ENCODE measurements at places on chromosomes 13 and 19. TPM values are rescaled to one million over a fixed set of nuclear protein-coding genes. Genes with fewer than 3 reads are reported as not detected.

- no peak for DNase-seq
- no peaks in the 10 kb centered on the region for H3K36me3 ChIP-seq
- no peak overlapping the region for H3K4me3 ChIP-seq
- H3K27me3 ChIP-seq: no peaks in the 10 kb centered on the region
- no peaks in the 10 kb centered on the region for H3K4me1 ChIP-seq
- no peak overlapping the region for H3K27ac ChIP-seq
Observed at GRCh38 chr13:104577071-104577815, 1511.0 kb upstream of the SLC10A2 start.

- H3K36me3 ChIP-seq: no peaks in the 10 kb centered on the region
- H3K27me3 ChIP-seq: no peaks in the 10 kb centered on the region
- no peaks in the 10 kb centered on the region for H3K4me1 ChIP-seq
- H3K27ac ChIP-seq: no peak overlapping the region
Observed at GRCh38 chr19:53772943-53773342, 51.2 kb downstream of the NLRP12 start.

The GPC6 gene
- total RNA-seq: not detected

DNA sequence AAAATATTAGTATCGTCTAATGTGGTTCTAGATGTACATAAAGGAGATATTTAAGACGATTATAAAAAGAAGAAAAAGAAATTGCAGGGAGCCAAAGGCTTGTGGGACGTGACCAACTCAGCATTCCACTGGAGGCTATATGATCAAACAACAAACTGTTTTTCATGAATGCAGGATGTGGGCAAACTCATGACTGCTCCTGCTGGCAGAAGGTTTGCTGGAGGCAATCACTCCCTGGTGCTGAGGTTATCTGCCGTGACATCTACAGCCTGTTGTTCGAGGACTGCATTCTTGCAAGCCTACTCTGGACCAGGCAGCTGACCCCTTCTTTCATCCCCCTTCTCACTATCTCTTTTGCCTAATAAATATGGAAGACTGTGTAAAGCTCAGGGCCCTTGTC is 518.1 kb downstream of the UQCRFS1 start:
- H3K27me3 ChIP-seq: no peaks in the 10 kb centered on the region
- DNase-seq: no peak
- no peak overlapping the region for H3K4me3 ChIP-seq
- no peak overlapping the region for H3K27ac ChIP-seq

GRCh38 chr13:47904241-47904640 is 96.8 kb downstream of the SUCLA2 start:
- no peak overlapping the region for H3K27ac ChIP-seq
- H3K27me3 ChIP-seq: no peaks in the 10 kb centered on the region
- no peak for DNase-seq
- no peak overlapping the region for H3K4me3 ChIP-seq

GRCh38 chr19:21472507-21472906 is 32.9 kb upstream of the ZNF429 start:
- H3K27ac ChIP-seq: no peak overlapping the region
- no peaks in the 10 kb centered on the region for H3K27me3 ChIP-seq
- no peak for DNase-seq
- no peak overlapping the region for H3K4me3 ChIP-seq
- H3K36me3 ChIP-seq: no peaks in the 10 kb centered on the region

GRCh38 chr13:49669735-49670309 is 21.5 kb downstream of the EBPL start:
- DNase-seq: peak; percentile 12
- H3K27ac ChIP-seq: no peak overlapping the region
- H3K36me3 ChIP-seq: no peaks in the 10 kb centered on the region
- no peaks in the 10 kb centered on the region for H3K27me3 ChIP-seq
- no peaks in the 10 kb centered on the region for H3K4me1 ChIP-seq

The CAPN12 gene
- 5.3 TPM for total RNA-seq

GRCh38 chr13:33797622-33798021 is 20.3 kb upstream of the RFC3 start:
- DNase-seq: no peak
- no peaks in the 10 kb centered on the region for H3K27me3 ChIP-seq
- no peak overlapping the region for H3K27ac ChIP-seq
- no peak overlapping the region for H3K4me3 ChIP-seq
- H3K36me3 ChIP-seq: no peaks in the 10 kb centered on the region
- H3K4me1 ChIP-seq: no peaks in the 10 kb centered on the region

GRCh38 chr13:33678906-33679657 is 138.9 kb upstream of the RFC3 start:
- no peaks in the 10 kb centered on the region for H3K36me3 ChIP-seq
- peak overlapping the region; percentile 4 for H3K4me3 ChIP-seq
- peak overlapping the region; percentile 6 for H3K27ac ChIP-seq
- no peak for DNase-seq

The SLAIN1 gene
- 29.6 TPM for total RNA-seq

The TPTE2 gene
- not detected for total RNA-seq

The CNN1 gene
- not detected for total RNA-seq

DNA sequence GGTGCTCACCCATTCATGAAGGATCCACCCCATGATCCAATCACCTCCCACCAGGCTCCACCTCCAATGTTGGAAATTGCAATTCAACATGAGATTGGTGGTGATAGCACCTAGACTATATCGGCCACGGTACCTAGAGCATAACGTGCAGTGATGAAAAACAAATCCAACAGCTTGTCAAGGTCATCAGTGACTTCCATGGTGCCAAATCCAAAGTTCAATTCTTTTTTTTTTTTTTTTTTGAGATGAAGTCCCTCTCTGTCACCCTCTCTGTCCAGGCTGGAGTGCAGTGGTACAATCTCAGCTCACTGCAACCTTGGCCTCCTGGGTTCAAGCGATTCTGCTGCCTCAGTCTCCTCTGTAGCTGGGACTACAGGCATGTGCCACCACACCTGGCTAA is 17.1 kb upstream of the ACP7 start:
- H3K36me3 ChIP-seq: no peaks in the 10 kb centered on the region
- H3K4me1 ChIP-seq: no peaks in the 10 kb centered on the region
- no peak overlapping the region for H3K27ac ChIP-seq

DNA sequence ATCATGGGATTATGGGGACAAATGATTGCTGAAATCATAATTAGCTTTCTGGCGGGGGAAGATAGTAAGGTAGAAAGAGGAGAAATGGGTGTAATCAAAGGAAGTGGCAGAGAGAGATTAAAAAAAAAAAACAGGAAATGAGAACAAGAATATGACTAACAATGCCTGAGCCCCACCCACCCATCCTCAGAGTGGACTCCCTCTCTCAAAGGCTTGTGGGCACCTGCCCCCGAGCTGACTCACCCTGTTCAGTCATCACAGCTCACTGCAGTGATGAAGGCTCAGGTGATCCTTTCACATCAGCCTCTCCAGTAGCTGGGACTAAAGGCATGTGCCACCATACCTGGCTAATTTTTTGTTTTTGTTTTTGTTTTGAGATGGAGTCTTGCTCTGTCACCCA is 26.4 kb upstream of the TPT1 start:
- peak overlapping the region; percentile 52 for H3K27ac ChIP-seq
- H3K36me3 ChIP-seq: no peaks in the 10 kb centered on the region
- H3K4me3 ChIP-seq: no peak overlapping the region

GRCh38 chr19:1947651-1948209 is 6.8 kb downstream of the CSNK1G2 start:
- no peak for DNase-seq
- peaks cover 20% of the 10 kb centered on the region for H3K4me1 ChIP-seq
- H3K27ac ChIP-seq: no peak overlapping the region
- H3K4me3 ChIP-seq: no peak overlapping the region
- H3K36me3 ChIP-seq: no peaks in the 10 kb centered on the region

- no peak for DNase-seq
- H3K4me1 ChIP-seq: no peaks in the 10 kb centered on the region
- H3K4me3 ChIP-seq: no peak overlapping the region
Observed at GRCh38 chr19:6260912-6261650, 18.7 kb downstream of the MLLT1 start.

- H3K27me3 ChIP-seq: no peaks in the 10 kb centered on the region
- peaks cover 78% of the 10 kb centered on the region for H3K4me1 ChIP-seq
- no peaks in the 10 kb centered on the region for H3K36me3 ChIP-seq
- no peak overlapping the region for H3K27ac ChIP-seq
- H3K4me3 ChIP-seq: no peak overlapping the region
Observed at GRCh38 chr19:5957170-5957569, 20.8 kb downstream of the RANBP3 start.

GRCh38 chr13:53507741-53508140 is 479.1 kb downstream of the OLFM4 start:
- DNase-seq: no peak
- no peak overlapping the region for H3K27ac ChIP-seq
- H3K36me3 ChIP-seq: no peaks in the 10 kb centered on the region
- no peak overlapping the region for H3K4me3 ChIP-seq
- H3K4me1 ChIP-seq: no peaks in the 10 kb centered on the region
- no peaks in the 10 kb centered on the region for H3K27me3 ChIP-seq

The LIM2 gene
- 0.66 TPM for total RNA-seq

- H3K27me3 ChIP-seq: no peaks in the 10 kb centered on the region
- no peak overlapping the region for H3K4me3 ChIP-seq
- no peaks in the 10 kb centered on the region for H3K36me3 ChIP-seq
- DNase-seq: no peak
Observed at GRCh38 chr19:7480222-7480969, 8.4 kb downstream of the PEX11G start.

- H3K4me3 ChIP-seq: no peak overlapping the region
- H3K4me1 ChIP-seq: peaks cover 5% of the 10 kb centered on the region
- H3K36me3 ChIP-seq: no peaks in the 10 kb centered on the region
- no peak for DNase-seq
- no peak overlapping the region for H3K27ac ChIP-seq
- no peaks in the 10 kb centered on the region for H3K27me3 ChIP-seq
Observed at GRCh38 chr19:44717603-44718002, 18.7 kb downstream of the CEACAM16 start.

DNA sequence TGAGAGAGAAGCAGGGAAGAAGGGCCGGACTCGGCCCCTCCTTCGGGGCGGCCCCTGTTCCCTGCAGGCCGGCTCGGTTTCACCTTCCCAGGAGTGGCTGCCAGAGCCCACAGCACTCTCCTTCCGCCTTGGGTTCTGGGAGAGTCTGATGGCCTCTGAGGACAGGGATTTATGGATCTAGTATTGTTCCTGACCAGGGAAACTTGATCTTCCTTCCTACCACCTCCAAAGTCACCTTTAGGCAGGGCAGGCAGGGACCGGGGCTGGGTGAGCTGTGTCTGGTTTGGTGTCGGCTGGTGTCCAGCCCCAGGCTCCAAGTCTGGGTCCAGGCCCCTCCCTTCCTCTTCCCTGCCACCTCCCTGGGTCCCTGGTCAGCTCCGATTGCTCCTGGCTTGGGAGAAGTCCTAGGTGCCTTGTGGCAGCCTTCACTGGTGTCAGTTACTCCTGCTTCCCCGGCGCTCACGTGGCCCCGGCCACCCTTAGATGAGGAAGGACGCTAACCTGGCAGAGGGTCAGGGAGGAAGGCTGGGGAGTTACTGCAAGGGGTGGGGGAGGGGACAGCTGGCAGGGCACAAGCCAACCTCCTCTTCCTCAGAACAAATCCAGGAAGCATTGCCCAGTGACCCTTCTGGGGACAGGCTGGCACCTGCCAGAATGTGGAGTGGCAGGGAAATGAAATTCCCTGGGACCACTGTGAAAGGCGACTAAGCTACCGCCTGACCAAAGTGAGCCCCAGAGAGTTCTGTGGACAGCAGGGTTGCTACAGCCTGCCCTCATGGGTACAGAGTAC is 18.8 kb downstream of the RFX1 start:
- H3K36me3 ChIP-seq: peaks cover 5% of the 10 kb centered on the region
- peaks cover 79% of the 10 kb centered on the region for H3K4me1 ChIP-seq
- H3K27me3 ChIP-seq: no peaks in the 10 kb centered on the region
- H3K4me3 ChIP-seq: peak overlapping the region; percentile 57

The NXNL1 gene
- total RNA-seq: not detected

The SULT2B1 gene
- not detected for total RNA-seq

GRCh38 chr13:37113534-37113933 is 8.1 kb upstream of the CSNK1A1L start:
- no peak overlapping the region for H3K4me3 ChIP-seq
- H3K4me1 ChIP-seq: no peaks in the 10 kb centered on the region
- no peaks in the 10 kb centered on the region for H3K27me3 ChIP-seq
- H3K27ac ChIP-seq: no peak overlapping the region
- DNase-seq: no peak
- H3K36me3 ChIP-seq: no peaks in the 10 kb centered on the region

DNA sequence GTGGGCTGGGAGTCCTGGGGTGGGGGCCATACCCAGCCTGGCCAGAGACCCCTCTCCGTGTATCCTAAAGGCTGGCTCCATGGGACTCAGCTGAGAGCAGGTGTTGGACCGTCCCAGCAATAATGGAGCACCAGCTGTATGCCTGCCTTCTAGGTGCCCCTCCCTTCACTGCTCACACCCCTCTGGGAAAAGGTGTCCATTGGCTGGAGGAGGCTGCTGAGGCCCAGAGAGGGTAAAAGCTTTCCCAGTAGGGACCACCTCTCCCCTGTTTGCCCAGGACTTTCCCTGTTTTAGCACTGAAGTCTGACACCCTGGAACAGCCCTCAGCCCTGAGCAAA is 3.3 kb upstream of the RAX2 start:
- no peak overlapping the region for H3K4me3 ChIP-seq
- no peaks in the 10 kb centered on the region for H3K27me3 ChIP-seq
- no peaks in the 10 kb centered on the region for H3K36me3 ChIP-seq
- H3K4me1 ChIP-seq: no peaks in the 10 kb centered on the region
- no peak for DNase-seq

DNA sequence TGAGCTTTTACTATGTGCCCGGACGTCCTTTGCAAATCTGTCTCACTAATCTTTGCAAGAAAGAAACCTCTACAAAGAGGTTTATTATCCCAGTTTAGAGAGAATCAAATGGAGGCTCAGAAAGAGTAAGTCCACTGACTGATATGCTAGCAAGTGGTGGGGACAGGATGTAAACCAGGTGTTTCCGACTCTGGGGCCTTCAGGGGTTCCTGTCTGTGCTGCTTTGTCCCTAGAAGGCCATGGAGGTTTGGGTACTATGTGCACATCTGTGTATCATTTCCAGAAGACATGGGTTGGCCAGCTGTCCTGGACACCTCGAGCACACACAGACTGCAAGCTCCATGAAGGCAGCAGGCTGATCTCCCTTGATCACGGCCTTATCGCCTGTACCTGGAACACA is 1.2 kb upstream of the KPTN start:
- H3K27me3 ChIP-seq: no peaks in the 10 kb centered on the region
- H3K4me3 ChIP-seq: peak overlapping the region; percentile 79
- no peak overlapping the region for H3K27ac ChIP-seq
- H3K4me1 ChIP-seq: peaks cover 21% of the 10 kb centered on the region
- H3K36me3 ChIP-seq: peaks cover 8% of the 10 kb centered on the region

The ZGLP1 gene
- 7.3 TPM for total RNA-seq

DNA sequence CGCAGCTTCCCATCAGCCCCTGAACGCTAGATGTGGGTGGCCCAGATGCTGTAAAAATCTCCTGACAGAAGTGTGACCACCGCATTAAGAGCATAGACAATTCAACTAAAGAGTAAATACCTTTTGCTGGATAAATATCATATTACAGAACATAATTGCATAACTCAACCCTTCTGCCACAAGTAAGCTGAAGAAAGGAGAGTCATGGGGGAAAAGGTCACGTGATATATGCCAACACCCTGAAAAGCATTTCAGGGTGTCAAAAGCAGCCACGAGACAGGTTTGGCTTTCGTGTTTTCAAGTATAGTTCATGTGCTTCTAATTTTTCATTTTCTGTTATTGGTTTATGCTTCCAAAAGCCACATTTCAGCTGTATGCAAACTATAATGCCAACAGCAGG is 71.3 kb downstream of the LHFPL6 start:
- H3K4me1 ChIP-seq: no peaks in the 10 kb centered on the region
- no peaks in the 10 kb centered on the region for H3K36me3 ChIP-seq
- no peak for DNase-seq
- no peak overlapping the region for H3K4me3 ChIP-seq
